Glutamatergic neuron (in vitro differentiated cells): ENCODE measurements at places on chromosomes 12 and 14. TPM values are rescaled to one million over a fixed set of nuclear protein-coding genes. Genes with fewer than 3 reads are reported as not detected.
A peak's percentile ranks its signal among the peaks of the same experiment; 100 is the strongest.

Gene FOXM1
- 12.7 TPM for total RNA-seq

Gene TSPAN9
- 142 TPM for total RNA-seq

Gene CLEC4C
- not detected for total RNA-seq

Gene SSTR1
- 8.2 TPM for total RNA-seq

GRCh38 chr12:130281153-130281799, 56.4 kb upstream of the PIWIL1 start:
- no peaks in the 10 kb centered on the region for H3K4me1 ChIP-seq
- no peak overlapping the region for H3K27ac ChIP-seq
- H3K27me3 ChIP-seq = no peaks in the 10 kb centered on the region
- peak; percentile 76 for DNase-seq

DNA sequence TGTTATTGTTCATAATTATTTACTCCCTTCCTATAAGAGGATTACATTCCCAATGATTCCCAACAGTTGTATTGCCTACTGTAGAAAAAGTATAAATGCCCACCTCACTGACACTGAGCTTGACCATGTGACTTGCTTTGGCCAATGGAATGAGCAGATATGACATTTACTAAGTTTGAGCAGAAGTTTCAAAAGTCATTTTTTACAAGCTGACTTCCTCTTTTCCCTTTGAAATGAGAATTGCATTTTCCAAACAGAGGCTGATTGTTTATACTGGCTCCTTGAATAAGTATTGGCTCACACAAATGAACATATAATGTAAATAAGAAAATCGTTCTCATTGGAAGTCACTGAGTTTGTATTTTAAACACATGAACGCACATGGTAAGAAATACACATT, 116.4 kb upstream of the LRFN5 start:
- DNase-seq = no peak
- H3K4me1 ChIP-seq = no peaks in the 10 kb centered on the region
- no peak overlapping the region for H3K4me3 ChIP-seq
- H3K27ac ChIP-seq = no peak overlapping the region
- peaks cover 3% of the 10 kb centered on the region for H3K36me3 ChIP-seq

DNA sequence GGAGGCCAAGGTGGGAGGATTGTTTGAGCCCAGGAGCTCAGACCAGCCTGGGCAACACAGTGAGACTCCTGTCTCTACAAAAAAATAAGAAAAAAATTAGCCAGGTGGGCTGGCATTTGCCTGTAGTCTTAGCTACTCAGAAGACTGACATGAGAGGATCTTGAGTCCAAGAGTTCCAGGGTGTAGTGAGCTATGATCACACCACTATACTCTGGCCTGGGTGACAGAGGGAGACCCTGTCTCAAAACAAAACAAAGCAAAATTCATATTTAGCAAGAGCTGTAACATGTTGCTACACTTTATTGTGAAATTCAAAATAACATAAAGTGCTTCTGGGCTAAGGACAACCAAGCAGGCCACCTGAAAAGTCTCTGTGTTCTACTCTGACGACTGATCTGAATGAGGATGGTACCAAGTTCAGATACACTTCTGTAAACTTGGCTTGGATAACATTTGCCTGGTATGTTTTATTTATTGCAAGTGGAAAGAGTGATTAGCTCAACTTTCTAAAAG, 11.6 kb upstream of the STRN3 start:
- no peak overlapping the region for H3K27ac ChIP-seq
- no peak overlapping the region for H3K4me3 ChIP-seq
- DNase-seq = no peak

DNA sequence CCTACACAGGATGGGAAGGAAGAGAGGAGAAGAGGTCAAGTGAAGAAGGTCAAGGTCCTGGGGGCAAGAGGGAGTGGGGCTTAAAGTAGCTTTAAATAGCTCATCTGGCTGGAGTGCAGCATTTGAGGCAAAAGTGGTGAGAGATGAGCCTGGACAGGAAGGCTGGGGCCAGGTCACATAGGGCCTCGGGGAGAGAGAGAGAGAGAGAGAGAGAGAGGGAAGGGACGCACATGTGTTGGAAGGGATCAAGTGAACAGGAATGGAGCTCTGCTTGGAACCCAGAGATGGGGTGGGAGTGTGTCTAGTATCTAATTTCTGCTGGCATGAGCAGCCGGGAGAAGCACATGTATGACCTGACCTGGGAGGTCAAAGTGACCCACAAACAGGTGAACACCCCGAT, 407.5 kb downstream of the MED13L start:
- H3K36me3 ChIP-seq = no peaks in the 10 kb centered on the region
- DNase-seq = no peak
- H3K27ac ChIP-seq = no peak overlapping the region

DNA sequence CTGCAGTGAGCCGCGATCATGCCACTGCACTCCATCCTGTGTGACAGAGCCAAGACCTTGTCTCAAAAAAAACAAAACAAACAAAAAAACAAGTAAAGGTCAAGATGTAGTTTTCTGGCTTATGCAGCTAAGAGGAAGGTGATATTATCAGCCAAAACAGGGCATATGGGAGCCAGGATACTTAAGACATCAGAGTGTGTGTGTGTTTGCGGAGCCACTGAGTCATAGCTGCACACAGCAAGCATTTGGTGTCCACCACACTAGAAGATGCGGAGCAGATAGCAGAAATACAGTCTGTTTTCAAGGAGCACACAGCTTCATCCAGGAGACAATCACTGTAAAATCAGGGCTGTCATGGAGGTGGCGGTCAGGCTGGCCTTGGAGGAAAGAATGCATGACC, 72.6 kb upstream of the REP15 start:
- DNase-seq = no peak
- peaks cover 2% of the 10 kb centered on the region for H3K4me1 ChIP-seq
- no peak overlapping the region for H3K27ac ChIP-seq
- no peaks in the 10 kb centered on the region for H3K36me3 ChIP-seq

DNA sequence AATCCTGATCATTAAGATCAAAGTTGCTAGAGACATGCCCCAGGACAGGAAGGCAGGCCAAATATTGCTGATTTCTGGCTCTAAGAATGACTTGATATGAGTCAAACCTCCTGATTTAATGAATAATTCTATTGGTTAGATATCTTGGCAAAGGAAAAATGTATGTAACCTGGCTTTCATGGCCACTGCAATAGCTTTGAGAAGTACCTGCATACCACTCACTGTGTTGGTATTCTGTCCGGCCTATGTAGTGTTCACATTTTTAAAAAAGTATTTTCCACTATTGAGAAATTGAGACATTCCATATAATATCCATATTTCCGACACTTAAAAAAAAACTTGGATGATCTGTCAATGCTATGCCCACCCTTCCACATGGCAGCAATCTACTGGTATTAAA, 283.1 kb upstream of the SOX5 start:
- no peak overlapping the region for H3K27ac ChIP-seq
- H3K36me3 ChIP-seq = no peaks in the 10 kb centered on the region
- H3K4me1 ChIP-seq = peaks cover 24% of the 10 kb centered on the region
- H3K27me3 ChIP-seq = peaks cover 4% of the 10 kb centered on the region

DNA sequence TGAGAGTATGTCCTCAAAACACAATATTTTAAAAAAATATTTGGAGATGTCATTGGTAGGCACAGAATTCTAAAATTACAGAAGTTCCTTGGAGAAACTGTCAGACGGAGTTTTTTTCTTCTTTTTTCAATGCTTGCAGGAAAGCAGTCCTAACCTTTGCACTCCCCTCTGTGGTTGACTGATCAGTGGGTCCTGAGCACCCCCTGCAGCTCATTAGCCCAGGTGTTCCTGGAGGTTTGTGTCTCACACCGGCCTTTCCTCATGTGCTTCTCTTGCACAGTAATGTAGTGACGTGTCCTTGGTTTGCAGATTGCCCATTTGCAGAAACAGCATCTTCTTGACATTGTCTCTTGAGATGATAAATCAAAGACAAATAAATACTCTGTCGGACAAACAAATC, 513.0 kb downstream of the TMEM121 start:
- no peak overlapping the region for H3K27ac ChIP-seq
- no peak overlapping the region for H3K4me3 ChIP-seq
- no peaks in the 10 kb centered on the region for H3K27me3 ChIP-seq
- no peak for DNase-seq

DNA sequence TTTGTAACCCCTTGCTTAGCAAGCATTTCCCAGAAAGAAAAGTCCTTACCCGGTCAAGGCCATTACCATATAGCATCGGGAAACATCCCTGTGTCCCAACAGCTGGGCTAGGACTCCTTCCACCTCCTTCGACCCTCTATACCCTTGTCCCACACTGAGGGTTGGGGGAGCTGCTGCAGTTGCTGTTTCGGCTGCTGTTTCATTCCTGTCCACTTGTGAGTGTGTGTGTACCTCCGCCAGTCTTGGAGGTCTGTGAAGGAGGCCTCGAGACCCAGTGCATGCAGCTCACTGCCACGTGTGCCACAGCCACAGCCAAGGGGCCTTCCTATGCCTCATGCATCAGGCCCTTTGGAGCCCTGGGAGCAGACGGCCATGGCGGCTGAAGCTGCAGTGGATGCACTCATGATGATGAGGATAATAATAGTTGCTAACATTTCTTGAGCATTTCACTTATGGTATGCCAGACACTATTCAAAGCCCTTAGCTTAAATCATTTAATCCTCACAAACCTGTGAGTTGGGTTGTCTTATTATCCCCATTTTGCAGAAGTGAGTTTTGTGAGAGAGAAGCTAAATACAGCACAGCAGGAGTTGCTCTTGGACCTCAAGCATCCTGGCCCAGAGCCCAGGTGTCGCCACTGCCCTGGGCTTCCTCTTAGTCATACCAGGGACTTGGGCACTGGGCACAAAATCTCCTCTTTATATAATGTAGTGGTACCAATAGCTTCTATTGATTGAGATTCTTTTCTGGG, 156.5 kb downstream of the PRKCH start:
- H3K27me3 ChIP-seq = no peaks in the 10 kb centered on the region
- no peak overlapping the region for H3K4me3 ChIP-seq
- no peak overlapping the region for H3K27ac ChIP-seq
- DNase-seq = no peak
